Epithelial cell of alveolus of lung (primary cell): ENCODE measurements at places on chromosomes 7 and 10. TPM values are rescaled to one million over a fixed set of nuclear protein-coding genes. Genes with fewer than 3 reads are reported as not detected.

The GRM3 gene
- total RNA-seq: not detected in 2 replicates

The SPDYE2 gene
- not detected in 2 replicates for total RNA-seq

The GJD4 gene
- not detected in 2 replicates for total RNA-seq

The YKT6 gene
- total RNA-seq: 69.1 and 114 TPM in 2 replicates

The AZGP1 gene
- 0.40 TPM in 1 of 2 replicates, not detected in the other for total RNA-seq

The RBP3 gene
- not detected in 2 replicates for total RNA-seq

The ELN gene
- 2.3 and 16.4 TPM in 2 replicates for total RNA-seq
